Memory B cell (primary cell): ENCODE measurements at places on chromosomes 13 and 19.

DNA sequence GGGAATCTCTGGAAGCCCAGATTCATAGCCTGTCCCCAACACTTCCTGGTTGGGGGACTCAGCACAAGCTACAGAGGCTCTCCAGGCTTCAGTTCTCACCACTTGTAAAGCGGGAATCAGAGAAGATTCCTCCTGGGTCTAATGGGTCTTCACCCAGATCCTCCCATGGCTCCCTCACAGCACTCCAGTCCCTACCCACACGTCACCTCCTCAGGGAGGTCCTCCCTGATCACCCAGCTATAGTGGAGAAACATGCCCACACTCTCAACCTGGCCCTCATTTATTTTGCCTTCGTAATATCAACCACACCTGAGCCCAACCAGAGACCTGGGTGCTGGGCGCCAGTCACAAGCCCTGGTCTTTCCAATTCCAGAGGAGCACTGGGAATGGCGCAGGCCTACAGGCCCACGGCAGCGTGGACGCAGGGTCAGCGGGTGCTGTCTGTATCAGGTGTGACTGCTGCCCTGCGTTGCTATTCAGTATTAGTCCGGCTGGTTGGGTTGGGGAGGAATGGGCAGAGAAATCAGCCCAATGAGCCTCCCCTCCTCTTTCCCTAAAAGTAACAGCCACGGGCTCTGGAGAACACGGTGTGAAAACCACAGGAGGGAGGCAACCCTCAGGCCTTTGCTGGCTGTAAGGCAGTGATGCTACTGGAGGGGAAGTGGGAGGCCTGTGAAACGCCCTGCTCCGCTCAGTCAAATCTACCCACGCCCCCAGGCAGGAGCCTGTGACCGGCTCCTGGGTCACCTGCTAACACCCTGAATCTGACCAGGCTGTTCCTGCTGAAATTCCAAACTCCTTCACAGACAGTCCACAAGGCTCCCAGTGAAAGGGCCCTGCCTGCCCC lies 5.2 kb downstream of the AKT2 start:
- peak; percentile 41 for DNase-seq

DNA sequence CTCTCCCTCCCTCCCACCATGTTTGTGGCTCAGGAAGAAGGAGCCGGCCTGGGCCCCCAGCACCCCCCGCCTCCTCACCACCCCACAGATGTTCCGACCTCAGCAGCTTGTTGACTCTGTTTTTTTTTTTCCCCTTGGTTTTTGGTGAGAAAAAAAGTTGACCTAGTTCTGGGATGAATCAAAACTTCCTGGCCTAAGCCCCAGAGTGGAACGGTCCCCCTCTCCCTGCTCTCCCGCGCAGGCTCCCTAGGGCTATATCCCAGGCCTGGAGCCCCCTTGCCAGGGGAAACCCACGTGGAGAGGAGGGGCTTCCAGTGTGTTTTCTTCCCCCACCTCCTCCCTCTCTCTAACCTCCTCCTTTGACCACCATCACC lies 4.0 kb downstream of the COL5A3 start:
- no peak for DNase-seq

DNA sequence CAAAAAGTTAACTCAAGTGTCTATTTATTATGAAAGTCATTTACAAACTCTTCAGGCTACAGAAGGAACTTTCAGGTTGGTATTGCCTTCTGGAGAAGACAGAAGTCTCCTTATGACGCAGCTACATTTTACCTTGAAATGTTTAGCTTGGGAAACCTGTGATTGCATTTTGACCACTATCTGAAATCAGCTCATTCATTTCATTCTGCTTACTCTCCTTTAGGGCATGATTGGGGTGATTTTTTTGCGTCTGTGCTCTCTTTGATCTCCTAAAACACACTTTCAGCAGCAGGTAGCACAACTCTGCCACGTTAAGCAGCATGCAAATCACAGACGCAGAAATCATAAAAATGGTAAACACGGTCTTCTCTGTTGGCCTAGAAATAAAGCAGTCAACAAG lies 9.6 kb downstream of the GJB6 start:
- no peak for DNase-seq

GRCh38 chr19:18558202-18558555 lies 509 bp downstream of the KXD1 start:
- no peak for DNase-seq

DNA sequence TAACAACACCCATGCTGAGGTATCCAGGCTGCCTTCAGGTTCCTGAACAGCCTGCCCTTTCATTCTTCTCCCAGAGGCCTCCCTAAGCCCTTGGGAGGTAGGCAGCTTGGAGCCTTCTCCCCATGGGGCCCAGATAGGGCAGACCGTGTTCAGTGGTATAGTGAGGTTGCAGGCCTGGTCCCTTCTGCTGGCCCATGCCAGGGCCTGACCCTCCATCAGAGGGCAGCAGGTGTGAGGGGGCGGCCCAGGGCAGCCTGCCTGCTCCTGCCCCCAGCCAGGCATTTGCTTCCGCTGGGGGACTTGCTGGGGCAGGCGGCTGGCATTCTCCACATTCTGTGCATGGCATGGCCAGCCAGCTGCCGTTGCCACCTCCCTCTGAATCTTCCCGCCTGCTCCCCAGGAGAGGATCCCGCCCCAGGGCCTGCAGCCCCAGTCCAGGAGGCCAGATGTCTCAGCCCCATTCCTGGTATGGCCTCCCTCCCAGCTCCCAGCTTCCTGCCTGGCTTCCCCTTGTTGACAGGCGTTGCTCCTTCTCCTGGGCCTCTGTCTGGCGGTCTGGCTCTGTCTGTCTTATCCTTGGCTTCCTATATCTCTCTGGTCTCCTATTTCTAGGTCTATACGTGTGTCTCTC lies 8.9 kb downstream of the CIC start:
- DNase-seq, result no peak

GRCh38 chr19:7497292-7497691 lies 8.5 kb upstream of the PEX11G start:
- DNase-seq, result no peak

DNA sequence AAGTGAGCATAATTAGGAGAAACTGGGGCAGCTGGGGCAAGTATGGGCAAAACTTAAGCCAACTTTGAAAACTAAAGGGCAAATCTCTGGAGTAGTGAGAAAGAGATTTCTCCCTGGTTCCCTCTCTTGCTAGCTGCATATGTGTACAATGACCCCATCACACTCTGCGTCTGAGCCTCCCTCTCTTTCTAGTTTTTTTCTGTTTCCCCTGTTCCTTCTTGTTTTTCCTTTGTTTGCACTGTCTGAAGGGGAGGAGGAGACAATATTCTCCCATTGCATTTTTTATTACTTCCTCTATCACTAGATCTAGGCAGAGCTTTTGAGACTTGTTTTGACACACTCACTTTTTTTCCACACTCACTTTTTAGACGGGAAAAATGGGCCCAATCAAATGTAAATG lies 11.2 kb upstream of the CLDN10 start:
- no peak for DNase-seq

- DNase-seq, result no peak
Measured at GRCh38 chr19:16146112-16146511, 2.6 kb downstream of the HSH2D start.

- DNase-seq, result no peak
Measured at GRCh38 chr13:112333756-112334543, 42.2 kb upstream of the SPACA7 start.

- no peak for DNase-seq
Measured at GRCh38 chr19:53994811-53995210, 3.4 kb downstream of the CACNG6 start.

DNA sequence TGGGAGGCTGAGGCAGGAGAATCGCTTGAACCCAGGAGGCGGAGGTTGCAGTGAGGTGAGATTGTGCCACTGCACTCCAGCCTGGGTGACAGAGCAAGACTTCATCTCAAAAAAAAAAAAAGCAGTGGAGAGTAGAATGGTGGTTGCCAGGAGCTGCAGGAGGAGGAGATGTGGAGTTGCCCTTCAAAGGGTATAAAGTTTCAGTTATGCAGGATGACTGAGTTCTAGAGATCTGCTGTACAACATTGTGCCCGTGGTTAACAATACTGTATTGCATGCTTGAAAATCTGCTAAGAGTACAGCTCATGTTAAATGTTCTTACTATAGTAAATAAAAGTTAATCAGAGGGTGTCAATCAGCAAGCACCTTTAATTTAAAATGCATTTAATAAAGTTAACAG lies 28.4 kb upstream of the LATS2 start:
- no peak for DNase-seq

GRCh38 chr13:46995874-46996273 lies 99.0 kb upstream of the HTR2A start:
- no peak for DNase-seq

DNA sequence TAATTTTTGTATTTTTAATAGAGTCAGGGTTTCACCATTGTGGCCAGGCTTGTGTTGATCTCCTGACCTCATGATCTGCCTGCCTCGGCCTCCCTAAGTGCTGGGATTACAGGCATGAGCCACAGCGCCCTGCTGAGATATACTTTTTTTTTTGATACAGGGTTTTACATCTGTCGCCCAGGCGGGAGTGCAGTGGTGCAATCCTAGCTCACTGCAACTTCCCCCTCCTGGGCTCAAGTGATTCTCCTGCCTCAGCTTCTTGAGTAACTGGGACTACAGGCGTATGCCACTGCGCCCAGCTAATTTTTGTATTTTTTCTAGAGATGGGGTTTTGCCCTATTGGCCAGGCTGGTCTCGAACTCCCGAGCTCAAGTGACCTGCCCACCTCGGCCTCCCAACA lies 2.0 kb downstream of the COLGALT1 start:
- no peak for DNase-seq

- no peak for DNase-seq
Measured at GRCh38 chr19:52584736-52585440, 14.8 kb downstream of the ZNF701 start.

GRCh38 chr19:28319227-28319626 lies 893.7 kb downstream of the UQCRFS1 start:
- no peak for DNase-seq

GRCh38 chr19:27776020-27776419 lies 1436.9 kb downstream of the UQCRFS1 start:
- no peak for DNase-seq

GRCh38 chr13:34340534-34340933 lies 522.6 kb downstream of the RFC3 start:
- no peak for DNase-seq

GRCh38 chr13:30448441-30448840 lies 17.3 kb downstream of the HMGB1 start:
- no peak for DNase-seq

GRCh38 chr13:73715911-73716510 lies 418.2 kb downstream of the KLF12 start:
- DNase-seq, result no peak

DNA sequence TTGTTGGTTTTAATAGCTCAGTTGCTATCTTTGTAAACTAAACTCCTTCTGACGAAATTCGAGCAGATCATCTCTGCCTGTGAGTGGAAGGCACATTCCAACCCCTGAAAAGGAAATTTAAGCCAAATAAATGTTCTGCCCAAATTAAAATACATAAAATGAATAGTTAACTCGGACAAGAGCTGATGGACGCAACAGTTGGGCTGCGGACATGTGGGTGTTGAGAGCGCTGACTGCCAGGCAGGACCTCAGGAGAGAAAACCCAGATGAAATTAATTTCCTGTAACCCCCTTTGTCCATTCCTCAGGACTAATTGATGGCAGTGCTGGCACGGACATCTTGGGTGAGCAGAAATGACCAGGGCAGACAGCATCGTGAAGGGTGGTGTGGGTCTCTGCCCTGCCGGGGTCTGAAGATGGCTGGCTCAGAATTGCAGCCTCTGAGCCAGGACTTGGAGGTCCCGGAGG lies 86.5 kb downstream of the TSHZ3 start:
- DNase-seq, result no peak

GRCh38 chr13:112124141-112124540 lies 57.2 kb downstream of the SOX1 start:
- no peak for DNase-seq

DNA sequence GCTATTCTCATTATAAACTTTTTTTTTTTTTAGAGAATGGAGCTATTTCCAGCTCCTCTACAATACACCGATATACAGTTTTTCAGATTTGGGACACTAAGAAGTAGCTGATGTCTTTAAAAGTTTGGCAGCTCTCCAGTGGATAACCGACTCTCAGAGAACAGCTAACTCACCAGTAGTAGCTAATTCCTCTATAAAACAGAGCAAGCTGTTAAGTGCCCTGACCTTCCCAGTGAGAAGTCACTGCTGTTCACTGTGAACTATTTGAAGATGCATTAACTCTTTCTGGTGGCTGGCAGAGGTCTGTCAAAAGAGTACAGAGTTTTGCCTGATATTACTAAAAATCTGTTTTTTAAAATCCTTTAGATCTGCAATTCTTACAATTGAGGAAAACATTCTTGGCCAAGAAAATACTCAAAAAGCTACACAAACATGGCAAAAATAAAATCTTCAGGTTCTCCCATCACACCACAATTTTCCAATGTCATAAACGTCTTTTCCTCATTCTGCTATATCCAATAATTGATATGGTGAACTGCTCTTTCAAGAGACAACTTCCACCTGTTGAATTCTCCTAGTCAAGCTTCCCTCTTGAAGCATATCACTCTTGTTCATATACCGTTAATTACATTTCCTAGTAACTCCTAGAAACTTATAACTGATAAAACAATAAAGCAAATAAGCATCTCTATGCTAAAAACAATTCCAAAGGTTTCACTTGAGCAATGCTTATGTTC lies 44.2 kb downstream of the TBC1D4 start:
- DNase-seq, result no peak

DNA sequence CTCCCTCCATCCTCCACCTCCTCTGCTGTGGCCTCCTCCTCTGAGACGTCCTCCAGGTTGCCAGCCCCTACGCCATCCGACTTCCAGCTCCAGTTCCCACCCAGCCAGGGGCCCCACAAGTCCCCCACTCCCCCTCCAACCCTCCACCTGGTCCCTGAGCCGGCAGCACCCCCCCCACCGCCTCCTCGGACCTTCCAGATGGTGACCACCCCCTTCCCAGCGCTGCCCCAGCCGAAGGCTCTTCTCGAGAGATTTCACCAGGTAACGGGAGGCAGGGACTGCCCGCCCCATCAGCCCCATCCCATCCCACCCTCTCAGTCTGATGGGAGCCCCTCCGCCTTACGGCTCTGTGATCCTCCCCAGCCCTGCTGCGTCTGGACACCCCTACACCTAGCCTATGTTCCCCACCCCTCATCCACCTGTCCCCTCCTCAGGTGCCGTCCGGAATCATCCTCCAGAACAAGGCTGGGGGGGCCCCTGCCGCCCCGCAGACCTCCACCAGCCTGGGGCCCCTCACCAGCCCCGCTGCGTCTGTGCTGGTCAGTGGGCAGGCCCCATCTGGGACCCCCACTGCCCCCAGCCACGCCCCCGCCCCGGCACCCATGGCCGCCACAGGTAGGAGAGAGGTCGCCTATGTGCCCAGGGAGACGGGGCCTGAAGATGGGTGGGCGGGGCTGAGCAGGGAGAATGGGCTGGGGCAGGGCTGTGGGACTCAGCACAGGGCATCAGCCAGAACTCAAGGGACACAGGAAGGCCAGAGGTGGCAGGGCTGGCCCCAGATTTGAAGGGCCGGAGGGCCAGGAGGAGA lies 18.6 kb upstream of the EHD2 start:
- no peak for DNase-seq

DNA sequence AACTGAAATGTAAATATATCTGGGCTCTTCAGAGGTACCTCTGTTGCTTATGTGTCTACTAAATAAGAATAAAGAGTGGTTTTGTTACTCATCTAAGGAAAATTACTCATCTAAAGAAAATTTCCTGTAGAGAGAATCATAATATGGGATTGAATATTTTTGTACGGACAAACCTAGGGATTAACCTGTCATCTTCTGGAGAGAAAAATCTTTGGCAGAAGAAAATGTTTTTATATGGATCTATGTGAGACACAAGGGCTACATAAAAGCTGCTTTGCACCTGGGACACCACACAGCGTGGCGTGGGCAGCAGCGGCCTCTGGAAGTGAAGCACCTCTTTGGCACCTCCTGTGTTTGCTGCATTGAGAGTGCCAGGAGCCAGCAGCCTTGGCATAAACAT lies 242.9 kb upstream of the DACH1 start:
- no peak for DNase-seq
